ENCODE measurements at places on chromosomes 4 and X. TPM values are rescaled to one million over a fixed set of nuclear protein-coding genes. Genes with fewer than 3 reads are reported as not detected.

Gene SSX4B
- not detected for polyA plus RNA-seq

Gene SERTM2
- not detected for polyA plus RNA-seq

Gene HERC6
- 10.2 TPM for polyA plus RNA-seq

Gene EIF1AX
- polyA plus RNA-seq: 89.0 TPM

Gene PHEX
- 0.11 TPM for polyA plus RNA-seq

Gene PDE5A
- 2.0 TPM for polyA plus RNA-seq

Gene DCAF4L1
- polyA plus RNA-seq: not detected

Gene MAOB
- polyA plus RNA-seq: not detected

Gene PDE6B
- polyA plus RNA-seq: 16.6 TPM

Gene ATOH1
- polyA plus RNA-seq: not detected

Gene MMRN1
- polyA plus RNA-seq: 0.18 TPM

Gene PPARGC1A
- not detected for polyA plus RNA-seq

Gene MAGEB10
- not detected for polyA plus RNA-seq

Gene SHROOM4
- polyA plus RNA-seq: not detected

Gene ASB5
- polyA plus RNA-seq: not detected

Gene TIGD4
- 0.28 TPM for polyA plus RNA-seq

Gene SMR3A
- not detected for polyA plus RNA-seq

Gene PPEF2
- polyA plus RNA-seq: not detected

Gene DIPK2B
- polyA plus RNA-seq: not detected

Gene GATA1
- not detected for polyA plus RNA-seq

Gene INPP4B
- 1.2 TPM for polyA plus RNA-seq

Gene NCAPG
- 1.2 TPM for polyA plus RNA-seq

Gene ERCC6L
- polyA plus RNA-seq: 0.15 TPM

Gene PLXNA3
- polyA plus RNA-seq: 2.7 TPM

Gene SSX3
- not detected for polyA plus RNA-seq

Gene CPZ
- polyA plus RNA-seq: not detected

Gene CENPVL1
- not detected for polyA plus RNA-seq

Gene NAP1L5
- 1.0 TPM for polyA plus RNA-seq

Gene GABRG1
- not detected for polyA plus RNA-seq

Gene CLIC2
- not detected for polyA plus RNA-seq

Gene PCDH19
- polyA plus RNA-seq: not detected

Gene TFE3
- polyA plus RNA-seq: 6.7 TPM

Gene SMIM10
- not detected for polyA plus RNA-seq

Gene SYN1
- polyA plus RNA-seq: not detected

Gene RAB41
- not detected for polyA plus RNA-seq
